ENCODE measurements at places on chromosomes 1 and 21. TPM values are rescaled to one million over a fixed set of nuclear protein-coding genes. Genes with fewer than 3 reads are reported as not detected.

The ARHGAP30 gene
- 208 TPM for total RNA-seq

DNA sequence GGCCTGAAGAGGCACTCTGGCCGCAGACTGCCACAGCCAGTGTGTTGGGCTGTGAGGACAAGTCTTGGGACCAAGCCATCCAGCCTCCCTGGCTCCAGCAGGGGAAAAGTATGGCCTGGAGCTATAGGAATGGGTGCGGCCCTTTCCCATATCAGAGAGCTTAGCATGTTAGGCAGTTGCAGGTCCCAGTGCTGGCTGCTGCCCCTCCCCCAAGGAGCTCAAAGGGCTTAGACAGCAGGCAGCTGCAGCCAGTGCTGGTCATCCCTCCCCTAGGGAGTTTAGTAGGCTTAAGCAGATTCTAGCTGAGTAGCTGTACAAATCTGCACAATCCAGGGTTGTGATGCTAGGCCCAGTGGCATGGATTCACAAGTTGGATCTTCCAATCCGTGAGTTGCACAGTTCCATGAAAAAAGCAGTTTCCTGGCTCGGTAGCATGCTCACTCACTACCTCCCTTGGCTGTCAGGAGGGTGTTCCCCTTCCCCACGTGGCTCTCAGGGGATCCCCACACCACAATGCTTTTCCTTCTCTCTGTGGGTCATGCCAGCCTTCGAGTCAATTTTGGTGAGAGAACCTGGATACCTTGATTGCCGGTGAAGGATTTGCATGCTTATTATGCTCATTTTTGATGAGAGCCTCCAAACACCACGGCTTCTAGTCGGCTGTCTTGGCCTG, 1490.8 kb downstream of the BRINP3 start:
- no peak for DNase-seq

- no peak for DNase-seq
Observed at GRCh38 chr1:95625224-95625623, 391.2 kb downstream of the RWDD3 start.

The AK5 gene
- total RNA-seq, result 13.9 TPM

The FCER1A gene
- total RNA-seq, result 0.51 TPM

DNA sequence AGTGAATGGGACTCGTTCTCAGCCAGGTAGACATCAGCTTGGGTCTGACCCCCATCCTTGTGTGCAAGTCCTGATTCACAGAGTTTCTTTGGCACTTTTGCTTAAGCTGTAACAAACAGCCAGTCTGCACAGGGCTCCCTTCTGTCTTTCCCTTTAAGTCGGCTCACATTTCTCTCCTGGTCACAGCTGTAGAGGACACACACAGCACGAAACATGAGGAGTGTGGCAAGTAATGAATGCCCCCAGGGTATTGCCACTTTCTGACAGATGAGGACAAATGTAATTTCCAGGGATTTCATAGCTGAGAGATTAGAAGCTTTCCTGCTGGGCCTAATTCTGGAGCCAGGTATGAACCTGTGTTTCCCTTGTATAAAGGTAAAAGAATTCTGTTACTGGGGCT, 423.5 kb downstream of the KIF26B start:
- DNase-seq, result no peak

The NMNAT2 gene
- not detected for total RNA-seq

- DNase-seq, result no peak
Observed at GRCh38 chr1:8905582-8906191, 27.2 kb upstream of the ENO1 start.

GRCh38 chr1:199071080-199071479, 432.2 kb downstream of the PTPRC start:
- DNase-seq, result no peak

DNA sequence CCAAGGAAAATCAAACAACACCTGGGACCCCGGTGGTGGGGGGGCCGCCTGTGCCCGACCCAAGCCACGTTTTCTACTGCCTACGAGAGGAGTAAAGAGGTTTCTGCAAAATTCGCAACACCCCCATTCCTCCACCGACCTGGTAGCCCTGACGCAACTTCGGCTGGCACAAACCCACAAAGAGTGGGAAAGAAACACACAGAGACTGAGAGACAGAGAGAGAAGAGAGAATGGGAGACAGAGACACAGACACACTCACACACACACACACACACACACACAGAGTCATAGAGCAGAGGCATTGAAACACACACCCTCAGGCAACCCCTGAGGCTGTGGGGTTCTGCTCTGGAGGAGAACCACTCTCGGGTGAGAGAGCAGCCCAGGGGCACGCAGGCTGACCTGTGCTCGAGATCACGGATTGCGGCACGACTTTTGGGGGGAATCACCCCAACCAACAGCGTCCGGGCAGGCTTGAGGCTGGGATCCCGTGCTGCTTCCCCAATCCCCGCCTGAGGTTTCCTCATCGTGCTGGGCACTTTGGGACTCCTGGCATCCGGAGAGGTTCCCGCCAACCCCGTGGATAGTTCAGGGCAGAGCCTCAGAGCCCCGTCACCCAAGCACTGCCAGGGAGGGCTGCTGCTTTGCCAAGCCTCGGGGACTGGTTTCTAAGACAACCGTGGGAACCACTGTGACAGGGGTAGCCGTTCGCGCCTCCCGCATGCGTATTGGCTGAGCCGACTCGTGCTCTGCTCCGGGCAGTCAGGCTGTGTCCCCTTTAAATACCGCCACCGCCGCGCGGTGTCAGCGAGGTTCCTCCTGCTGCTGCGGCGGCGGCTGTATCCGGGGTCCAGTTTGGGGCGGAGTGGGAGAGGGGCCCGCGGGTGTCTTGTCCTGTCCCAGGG, 682.4 kb upstream of the TPTE start:
- DNase-seq, result no peak

GRCh38 chr1:157659576-157660247, 40.9 kb downstream of the FCRL3 start:
- no peak for DNase-seq

GRCh38 chr1:171403393-171403792, 81.9 kb upstream of the PRRC2C start:
- no peak for DNase-seq

GRCh38 chr1:41640756-41641474, 156.4 kb upstream of the EDN2 start:
- no peak for DNase-seq

DNA sequence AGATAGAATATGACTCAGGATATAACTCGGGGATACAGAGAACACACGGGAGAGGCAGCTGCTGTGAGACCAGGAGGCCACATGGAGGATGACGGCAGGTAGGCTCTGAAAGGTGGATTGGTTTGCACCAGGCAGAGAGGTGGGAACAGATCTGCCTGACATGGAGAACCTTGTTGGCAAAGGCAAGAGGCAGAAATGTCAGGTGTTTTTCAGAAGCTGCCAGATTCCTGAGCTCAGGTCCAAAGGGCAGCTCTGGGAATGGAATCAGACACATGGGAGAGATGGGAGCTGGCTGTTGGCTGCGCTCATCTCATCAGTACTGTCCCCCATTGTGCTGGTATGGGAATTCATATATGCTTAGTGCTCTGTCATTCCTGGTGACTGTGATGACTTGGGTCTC, 19.2 kb downstream of the SYT6 start:
- DNase-seq, result no peak

DNA sequence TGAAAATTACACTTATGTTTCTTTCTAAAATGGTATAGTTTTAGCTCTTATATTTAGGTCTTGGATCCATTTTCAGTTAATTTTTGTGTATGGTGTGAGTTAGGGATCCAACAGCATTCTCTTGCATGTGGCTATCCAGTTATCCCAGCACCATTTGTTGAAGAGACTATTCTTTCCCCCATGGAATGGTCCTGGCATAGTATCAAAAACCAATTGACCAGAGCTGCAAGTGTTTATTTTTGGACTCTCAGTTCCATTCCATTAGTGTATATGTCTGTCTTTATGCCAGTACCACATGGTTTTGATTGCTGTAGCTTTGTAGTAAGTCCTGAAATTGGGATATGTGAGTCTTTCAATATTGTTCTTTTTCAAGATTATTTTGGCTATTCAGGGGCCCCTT, 14.3 kb downstream of the TTLL10 start:
- no peak for DNase-seq

- DNase-seq, result no peak
Observed at GRCh38 chr21:45387506-45387905, 17.5 kb upstream of the COL18A1 start.

DNA sequence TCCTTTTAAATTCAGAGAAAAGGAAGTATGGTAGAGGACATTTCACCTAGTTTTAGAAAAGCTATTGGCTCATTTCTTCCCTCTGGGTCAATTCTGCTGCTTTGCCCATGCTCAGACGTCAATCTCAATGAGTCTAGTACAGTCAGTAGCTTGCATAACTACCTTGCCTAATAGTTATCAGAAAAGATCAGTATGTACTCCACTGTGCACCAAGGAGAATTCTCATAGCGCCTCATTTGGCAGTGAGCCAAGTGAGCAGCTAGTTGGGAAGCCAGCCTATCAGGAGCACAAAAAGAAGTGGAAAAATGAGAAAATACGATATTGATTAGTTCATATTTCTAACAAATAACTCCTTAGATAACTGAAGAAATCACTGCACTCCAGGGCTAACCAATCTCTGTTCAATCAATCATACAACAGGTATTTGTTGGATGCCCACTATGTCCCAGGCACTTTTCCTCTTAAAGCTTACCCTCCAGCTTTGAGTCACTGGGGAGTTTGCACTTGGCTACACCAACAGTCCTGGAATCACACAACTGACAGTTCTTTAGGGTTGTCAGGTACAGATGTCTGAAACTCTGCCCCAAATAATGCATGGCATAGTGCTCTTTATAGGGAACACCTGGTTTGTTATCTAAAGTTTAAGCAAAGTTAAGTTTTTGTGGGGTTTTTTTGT, 50.2 kb downstream of the PRDX6 start:
- no peak for DNase-seq

- no peak for DNase-seq
Observed at GRCh38 chr1:162197615-162198421, 128.3 kb downstream of the NOS1AP start.

GRCh38 chr1:241157435-241157834, 199.6 kb downstream of the RGS7 start:
- DNase-seq, result no peak

- no peak for DNase-seq
Observed at GRCh38 chr1:25806418-25806817, 6.4 kb downstream of the SELENON start.

The RGS1 gene
- total RNA-seq, result 295 TPM

DNA sequence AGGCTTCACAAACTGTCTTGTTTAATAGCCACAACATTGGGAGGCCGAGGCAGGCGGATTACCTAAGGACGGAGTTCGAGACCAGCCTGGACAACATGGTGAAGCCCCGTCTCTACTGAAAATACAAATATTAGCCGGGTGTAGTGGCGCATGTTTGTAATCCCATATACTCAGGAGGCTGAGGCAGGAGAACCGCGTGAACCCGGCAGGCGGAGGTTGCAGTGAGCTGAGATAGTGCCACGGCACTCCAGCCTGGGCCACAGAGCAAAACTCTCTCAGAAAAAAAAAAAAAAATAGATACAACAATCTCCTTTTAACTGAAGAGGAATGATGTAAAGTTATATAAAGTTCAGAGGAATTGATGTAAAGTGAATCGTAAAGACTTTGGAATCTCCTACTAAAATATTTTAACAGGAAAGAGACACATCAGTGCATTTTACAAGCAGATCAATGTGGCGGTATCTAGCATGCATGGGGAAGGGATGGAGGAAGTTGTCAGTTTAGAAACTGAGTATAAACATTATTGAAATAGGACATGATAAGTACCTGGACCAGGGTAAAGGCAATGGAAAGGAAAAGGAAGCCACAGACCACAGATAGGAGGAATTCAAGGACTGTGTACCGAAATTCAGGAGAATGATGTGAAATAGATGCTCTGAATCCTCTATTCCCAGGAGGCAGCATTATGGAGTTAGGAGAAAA, 41.5 kb downstream of the PTPRC start:
- no peak for DNase-seq

The LINGO4 gene
- total RNA-seq, result not detected

DNA sequence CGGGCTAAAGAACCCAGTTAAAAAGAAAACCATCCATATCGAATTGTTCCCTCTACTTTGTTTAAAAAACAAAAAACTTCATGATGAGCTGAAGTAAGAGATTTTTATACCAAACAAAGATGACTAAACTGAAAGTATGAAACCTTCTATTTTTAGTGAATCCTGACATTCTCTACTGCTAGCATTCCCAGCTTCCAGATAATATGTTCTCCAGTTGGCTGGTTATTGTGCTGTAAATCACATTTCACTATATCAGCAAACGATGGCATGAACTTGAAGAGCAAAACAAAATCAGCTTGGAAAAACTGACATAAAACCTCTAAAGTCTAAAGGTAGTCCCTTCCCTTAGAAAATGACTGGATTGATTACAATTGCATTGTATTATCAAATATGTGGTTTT, 68.1 kb upstream of the APP start:
- no peak for DNase-seq

DNA sequence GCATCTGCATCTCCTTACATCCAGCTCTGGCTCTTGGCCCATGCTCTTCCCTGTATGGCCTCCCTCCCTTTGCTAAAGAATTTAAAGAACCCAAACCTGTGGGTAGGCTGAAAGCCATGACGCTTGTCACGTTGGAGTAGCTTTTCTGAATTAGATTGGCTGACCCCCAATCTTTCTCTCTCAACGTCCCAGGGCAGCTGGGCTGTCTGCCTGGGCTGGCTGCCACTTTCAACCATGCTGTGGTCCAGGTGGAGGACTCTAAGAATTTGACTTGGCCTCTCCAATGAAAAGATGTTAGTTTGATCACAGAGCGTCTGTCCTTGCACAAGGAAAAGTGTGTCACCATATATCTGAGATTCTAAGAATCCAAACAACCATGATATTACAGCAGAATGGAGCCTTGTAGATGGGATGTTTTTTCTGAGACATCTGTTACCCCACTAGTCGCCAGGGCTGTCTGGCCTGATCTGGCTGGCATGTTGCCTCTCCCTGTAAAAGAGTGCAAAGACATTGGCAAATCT, 6.5 kb upstream of the IGSF3 start:
- DNase-seq, result no peak

GRCh38 chr1:162023547-162024501, at the start of gene OLFML2B:
Gene OLFML2B (minus strand): TSS chr1:162023869. CDS start chr1:162023430, 439 bp downstream.
- DNase-seq, result peak; percentile 9

DNA sequence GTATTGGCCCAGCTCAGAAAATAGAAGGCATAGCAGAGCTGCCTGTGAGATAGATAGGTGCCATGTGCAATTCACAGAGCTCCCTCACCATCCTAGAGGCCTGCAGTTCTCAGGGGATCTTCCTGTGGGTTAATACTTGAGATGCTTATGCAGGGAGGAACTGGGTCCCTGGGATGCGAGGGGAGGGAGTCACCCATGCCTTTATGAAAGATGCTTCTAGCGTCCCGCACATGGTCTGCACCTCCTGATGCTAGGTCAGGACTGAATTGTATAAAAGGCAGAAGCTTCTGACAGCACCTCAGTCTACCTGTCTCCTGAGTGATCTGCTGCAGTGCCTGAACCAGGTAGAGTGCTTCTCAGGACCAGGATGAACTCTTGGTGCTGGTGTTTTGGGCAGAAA, at the start of gene LCE5A:
Gene LCE5A, plus strand, starts transcription at position 301 of the 400 bp plus-strand sequence. CDS start 732 bp downstream, outside the sequence.
- DNase-seq, result no peak

DNA sequence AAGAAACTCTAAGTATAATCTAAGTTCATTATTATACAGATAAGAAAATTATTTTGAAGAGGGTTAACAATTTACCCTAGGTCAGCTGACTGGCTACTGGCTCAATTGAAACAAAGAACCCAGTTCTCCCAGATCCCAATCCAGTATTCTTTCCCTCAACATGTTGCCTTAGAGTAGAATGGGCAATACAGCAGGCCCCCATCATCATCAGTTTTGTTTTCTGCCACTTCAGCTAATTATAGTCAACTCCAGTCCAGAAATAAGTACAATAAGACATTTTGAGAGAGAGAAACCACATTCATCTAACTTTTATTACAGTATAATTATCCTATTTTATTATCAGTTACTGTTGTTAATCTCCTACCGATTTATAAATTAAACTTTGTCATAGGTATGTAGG, 241.2 kb downstream of the ASTN1 start:
- DNase-seq, result no peak

The COL16A1 gene
- 0.41 TPM for total RNA-seq

GRCh38 chr1:80036690-80037432, 1030.3 kb upstream of the ADGRL4 start:
- DNase-seq, result no peak

Measured in T-cell (primary cell).